ENCODE measurements at places on chromosomes 11 and 22.

- DNase-seq = no peak
Measured at GRCh38 chr11:48036466-48036865, 56.1 kb downstream of the PTPRJ start.

DNA sequence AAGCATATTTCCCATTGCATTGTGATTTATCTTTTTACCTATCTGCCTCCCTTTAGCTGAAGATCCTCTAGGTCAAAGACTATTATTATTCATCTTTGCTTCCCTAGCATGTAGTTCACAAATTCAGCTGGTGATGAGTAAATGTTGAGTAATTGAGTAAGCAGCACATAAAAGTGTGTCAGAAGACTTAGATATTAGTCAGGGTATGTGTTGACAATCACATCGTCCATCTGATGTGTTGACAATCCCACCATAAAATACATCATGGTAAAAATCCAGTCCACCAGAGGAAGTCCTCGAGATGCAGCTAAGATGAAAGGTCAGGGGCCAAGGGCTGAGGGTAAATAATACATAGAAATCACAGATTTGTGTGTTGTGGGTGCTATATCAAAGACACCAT is 22.9 kb upstream of the ABTB2 start:
- peak; percentile 84 for DNase-seq

GRCh38 chr11:71459076-71459766 is 6.2 kb downstream of the NADSYN1 start:
- no peak for DNase-seq

GRCh38 chr22:47034076-47034808 is 271.8 kb downstream of the TBC1D22A start:
- no peak for DNase-seq

- no peak for DNase-seq
Measured at GRCh38 chr11:21949763-21950413, 243.0 kb upstream of the ANO5 start.

DNA sequence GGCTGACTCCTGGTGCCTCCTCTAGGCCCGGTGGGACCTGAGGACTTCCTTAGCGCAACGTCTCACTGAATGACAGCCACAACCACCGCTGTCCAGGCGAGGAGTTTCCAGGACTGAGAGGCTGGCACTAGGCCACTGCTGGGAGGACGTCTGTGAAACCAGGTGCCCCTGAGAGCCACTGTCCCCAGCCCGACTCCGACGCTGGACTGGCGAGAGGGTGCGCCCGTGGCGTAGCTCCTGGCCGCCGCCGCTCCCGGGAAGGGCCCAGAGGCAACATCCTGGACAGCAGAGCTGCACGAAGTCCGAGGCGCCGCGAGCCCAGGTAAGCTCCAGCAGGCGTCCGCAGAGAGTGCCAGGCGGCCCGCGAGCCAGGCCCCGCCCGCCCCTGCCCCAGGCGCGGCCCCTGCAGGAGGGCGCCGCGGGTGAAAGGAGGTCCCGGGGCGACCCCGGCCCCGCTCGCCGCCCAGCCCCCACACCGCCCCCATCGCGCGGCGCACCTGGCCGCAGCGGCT is 525 bp downstream of the DGCR2 start:
- no peak for DNase-seq

DNA sequence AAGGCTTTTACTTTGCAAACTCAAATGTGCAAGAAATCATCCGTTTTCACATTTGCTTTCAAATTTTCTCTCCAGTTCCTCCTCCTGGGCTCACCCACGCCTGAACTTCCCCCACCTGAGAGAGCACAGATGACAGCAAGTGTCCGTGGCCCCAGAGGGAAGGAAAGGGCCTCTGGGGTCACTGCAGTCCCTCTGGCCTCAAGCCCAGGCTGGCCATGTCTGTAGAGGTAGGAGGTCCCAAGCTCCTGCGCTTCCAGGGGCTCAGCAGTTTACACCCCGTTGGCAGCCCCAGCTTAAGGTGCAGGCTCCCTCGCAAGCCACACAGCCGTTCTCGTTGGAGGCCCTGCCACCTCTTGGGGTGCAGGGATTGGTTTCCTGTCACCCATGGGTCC is 40.5 kb upstream of the PRDM11 start:
- no peak for DNase-seq

GRCh38 chr11:23570828-23571227 is 710.6 kb upstream of the CCDC179 start:
- DNase-seq = peak; percentile 49

GRCh38 chr11:76902121-76903014 is 41.6 kb downstream of the ACER3 start:
- no peak for DNase-seq

GRCh38 chr11:708511-708910 is 2.5 kb downstream of the EPS8L2 start:
- no peak for DNase-seq

DNA sequence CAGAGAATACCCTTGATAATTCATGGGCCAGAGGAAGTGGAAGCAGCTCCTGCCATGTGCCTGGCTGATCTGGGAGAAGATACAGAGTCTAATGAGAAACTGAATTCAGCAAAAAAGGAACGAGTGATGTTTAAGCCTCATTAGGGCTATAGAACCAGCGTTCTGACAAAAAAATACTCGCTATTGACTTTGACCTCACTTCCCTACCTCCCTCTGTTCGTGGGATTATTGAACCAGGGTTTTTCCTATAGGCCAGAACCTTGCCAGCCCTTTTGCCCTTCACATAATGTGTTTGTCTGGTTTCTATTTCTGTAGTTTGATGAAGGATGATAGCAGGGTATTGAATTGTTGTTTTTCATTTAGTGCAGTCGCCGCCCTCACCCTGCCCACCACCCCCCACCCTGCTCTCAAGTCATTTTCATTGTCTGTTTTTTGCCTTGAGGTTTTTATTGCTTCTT is 7.6 kb upstream of the RBFOX2 start:
- no peak for DNase-seq

GRCh38 chr11:125108469-125108868 is 3.0 kb downstream of the TMEM218 start:
- no peak for DNase-seq

GRCh38 chr22:37218771-37219411 is 6.6 kb upstream of the SSTR3 start:
- no peak for DNase-seq

Data from HS-5 (cell line).